ENCODE measurements at places on chromosomes 12 and 14.
A peak's percentile ranks its signal among the peaks of the same experiment; 100 is the strongest.

DNA sequence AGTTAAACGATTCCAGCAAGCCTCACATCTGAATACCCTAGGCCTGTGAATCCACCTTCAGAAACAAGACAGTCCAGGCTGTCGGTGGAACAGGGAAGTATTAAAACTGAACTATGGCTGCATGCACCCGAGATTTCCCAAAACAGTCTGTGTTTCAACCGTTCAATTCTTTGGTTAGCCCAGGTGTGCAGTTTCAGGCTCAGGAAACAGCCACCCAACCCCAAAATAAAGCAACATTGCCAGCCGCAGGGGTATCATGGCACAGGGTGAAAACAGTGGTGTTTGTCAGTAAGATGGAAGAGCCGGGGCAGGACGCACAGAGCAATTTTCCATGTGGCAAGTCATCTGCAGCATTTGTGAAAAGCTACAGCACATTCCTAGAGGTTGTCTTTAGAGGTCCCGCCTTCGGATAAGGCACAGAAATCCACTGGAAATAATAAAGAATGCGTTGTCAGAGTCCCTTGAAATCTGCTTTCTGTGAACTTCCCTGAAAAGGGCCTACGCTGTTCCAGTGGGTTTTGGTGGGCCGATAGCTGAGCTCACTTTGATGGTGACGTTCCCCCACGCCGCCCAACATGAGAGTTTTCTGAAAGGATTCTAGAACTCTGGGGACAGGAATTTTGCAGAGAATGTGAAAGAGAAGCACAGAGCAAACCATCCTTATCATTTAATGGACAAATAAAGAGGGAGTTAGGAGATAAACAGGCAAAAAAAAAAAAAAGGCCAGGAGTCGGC, 84.9 kb downstream of the BCL11B start:
- DNase-seq, result no peak

DNA sequence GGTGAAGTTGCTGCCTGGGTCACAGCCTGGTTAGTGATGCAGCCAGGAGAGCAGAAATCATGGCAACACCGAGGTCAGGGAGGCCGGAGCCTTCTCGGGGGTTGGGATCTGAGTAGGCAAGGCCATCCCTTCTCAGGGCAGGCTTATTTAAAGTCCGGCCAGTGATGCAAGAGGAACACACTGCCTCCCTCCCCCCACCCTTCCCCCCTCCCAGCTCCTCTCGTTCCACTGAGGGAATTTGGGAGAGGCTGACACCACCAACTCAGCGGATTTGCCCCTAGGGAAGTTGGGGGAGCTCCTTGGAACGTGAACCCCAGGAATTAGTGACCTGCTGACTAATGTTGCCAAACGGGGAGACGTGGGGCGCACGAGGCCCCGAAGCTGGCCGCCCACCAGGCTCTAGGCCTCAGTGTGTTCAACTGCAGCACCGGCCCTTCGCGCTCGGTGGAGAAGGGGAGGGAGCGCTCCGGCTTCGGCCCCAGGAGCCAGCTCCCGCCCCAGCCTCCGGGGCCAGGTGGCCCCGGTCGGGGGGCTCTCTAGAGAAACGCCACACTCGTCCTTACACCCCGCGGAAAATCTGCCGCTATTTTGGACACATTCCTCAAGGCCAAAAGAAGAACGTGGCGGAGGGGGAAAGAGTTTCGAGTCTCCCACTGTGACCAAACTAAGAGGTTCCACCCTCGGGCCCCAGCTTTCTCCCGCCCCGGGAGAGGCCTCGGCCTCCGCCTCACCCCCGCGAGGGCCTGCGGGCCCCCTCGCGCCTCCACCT, 1.6 kb downstream of the CTDSP2 start:
- peak; percentile 86 for DNase-seq

DNA sequence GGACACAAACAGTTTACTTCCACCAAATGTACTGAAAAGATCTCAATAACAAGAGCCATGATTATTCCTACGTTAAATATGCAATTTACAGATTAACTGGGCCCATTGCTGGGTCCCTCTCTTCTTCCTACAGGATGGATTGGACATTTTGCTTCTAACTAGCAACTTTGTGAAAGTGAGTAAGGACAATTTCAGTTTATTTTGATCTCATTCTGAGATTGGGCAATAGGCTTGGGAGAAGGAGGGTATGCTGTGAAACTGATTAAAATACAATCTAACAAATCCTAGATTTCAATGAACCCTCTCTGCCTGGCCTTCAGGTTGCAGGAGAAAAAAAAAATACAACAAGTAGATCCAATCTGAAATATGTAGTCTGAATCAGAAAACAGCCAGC, 121.5 kb downstream of the PRKD1 start:
- DNase-seq, result no peak

DNA sequence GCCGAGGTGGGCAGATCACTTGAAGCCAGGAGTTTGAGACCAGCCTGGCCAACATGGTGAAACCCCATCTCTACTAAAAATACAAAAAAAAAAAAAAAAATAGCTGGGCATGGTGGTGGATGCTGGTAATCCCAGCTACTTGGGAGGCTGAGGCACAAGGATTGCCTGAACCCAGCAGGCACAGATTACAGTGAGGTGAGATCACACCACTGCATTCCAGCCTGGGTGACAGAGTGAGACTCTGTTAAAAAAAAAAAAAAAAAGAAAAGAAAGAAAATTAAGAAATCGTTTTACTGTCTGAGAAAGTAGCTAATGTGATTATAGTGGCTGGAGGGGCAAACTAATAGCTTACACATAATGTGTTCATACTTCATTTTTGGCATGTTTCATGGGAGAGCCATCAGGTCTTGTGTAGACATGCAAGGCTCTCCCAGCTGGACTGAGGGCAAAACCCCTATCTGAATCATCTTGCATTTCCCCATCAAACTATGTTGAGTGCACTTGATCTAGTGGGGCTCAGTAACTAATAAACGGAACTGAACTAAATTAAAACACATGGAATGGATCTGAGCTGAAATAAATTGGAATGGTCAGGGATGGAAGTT, 16.2 kb downstream of the KIF21A start:
- no peak for DNase-seq

DNA sequence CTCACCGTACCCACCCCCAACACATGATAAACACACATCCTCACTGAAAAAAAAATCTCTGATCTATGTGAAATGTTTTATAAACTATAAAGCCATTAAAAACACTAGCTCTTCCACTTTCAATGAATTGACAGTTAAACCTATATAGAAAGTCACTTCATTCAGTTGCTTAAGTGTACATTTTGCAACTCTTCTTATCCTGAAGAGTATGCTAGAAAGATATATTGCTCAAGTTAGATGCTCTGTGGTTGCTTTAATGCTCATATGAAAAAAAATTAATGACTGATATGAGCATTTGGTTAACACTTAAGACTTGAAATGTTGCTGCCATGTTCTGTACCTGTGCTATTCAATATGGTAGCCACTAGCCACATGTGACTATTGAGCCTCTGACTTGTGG, 21.0 kb upstream of the MIA2 start:
- no peak for DNase-seq

DNA sequence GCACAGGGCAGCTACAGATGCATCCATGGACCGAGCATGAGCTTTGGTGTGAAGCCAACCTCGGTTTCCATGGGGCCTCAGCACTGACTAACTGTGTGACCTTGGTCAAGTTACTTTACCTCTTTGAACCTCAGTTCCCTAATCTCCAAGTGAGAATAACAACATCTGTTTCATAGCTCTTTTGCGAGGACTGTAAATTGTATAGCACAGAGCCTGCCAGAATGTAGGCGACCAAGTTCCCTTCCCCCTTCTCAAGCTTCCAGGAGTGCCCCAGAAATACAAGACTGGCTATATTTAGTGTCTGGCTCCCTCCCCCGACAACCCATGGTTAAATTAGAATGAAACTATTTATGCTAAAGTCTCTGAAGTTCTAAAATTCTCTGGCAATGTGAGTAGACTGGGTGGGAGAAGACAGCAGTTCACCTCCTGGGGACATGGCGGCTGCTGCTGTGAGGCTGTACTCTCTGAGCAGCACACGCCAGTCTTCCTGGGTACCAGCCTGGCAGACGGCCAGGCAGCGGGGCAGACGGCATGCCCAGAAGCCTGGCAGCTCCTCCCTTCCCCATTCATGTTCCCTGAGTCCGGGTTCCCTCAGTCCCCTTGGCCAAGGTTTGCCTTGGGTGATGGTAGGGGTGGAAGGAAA, 22.0 kb upstream of the TMED10 start:
- no peak for DNase-seq

- DNase-seq, result no peak
Measured at GRCh38 chr12:26870491-26871419, 37.8 kb upstream of the ITPR2 start.

DNA sequence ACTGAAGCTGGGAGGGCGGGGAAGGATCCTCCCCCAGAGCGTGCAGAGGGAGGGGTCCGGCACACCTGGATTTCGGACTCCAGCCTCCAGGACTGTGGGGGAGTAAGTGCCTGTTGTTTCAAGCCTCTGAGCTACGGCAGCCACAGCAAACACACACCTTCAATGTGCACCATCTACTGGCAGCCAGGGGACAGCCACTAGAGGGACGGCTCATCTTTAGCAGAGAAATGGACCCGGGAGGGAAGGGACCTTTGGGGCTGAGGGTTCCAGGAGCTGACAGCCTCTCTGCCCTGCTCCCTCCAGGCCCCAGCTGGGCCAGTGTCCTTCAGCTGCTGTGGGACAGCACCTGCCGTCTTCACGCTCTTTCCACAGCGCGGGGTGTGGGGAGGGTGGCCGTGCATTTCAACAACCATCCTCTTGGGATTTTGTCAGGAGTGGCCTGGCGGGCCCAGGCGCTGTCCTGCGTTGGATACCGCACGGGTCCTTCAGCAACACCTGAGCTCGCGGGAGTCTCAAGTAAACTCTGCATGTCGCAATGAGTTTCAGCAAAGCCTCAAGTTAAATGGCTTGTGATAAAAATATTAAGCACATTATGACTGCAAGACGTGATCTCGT, 209.2 kb upstream of the C14orf180 start:
- DNase-seq, result no peak

All from AG09319 (cell line).